ENCODE measurements at places on chromosomes 3 and 15. TPM values are rescaled to one million over a fixed set of nuclear protein-coding genes. Genes with fewer than 3 reads are reported as not detected.

Gene KLHL40
- not detected for total RNA-seq

Gene ATP13A5
- 0.49 TPM for total RNA-seq

Gene WDR49
- not detected for total RNA-seq

Gene PRICKLE2
- total RNA-seq, result 9.2 TPM

Gene OCA2
- total RNA-seq, result 0.88 TPM

Gene CORO2B
- total RNA-seq, result 0.21 TPM

Gene GOLGA8M
- not detected for total RNA-seq

Gene CCDC54
- total RNA-seq, result not detected

Gene TRIM42
- total RNA-seq, result not detected

Gene XCR1
- total RNA-seq, result not detected

Gene SPINK8
- total RNA-seq, result not detected

Measured in airway epithelial cell (primary cell).